AML-193 (cell line): ENCODE measurements at places on chromosomes 5 and 9.

DNA sequence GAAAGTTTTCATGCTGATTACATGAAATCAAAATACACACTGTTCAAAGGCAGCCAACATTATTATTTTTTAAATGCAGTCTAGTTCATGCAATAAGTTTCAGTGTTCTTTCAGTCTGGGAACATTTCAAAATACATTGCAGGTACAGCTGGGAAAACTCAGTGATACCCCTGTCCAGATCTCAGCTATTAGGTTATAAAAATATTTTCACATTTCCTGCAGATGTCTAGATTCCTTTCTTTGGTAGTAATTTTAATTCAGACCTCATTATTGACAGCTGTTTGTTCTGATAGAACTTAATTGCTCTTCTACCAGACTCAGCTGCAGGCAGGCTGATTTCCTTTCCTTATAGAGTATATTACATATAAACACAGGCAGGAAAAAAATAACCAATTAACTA lies 556.8 kb upstream of the DMAC1 start:
- DNase-seq = no peak

DNA sequence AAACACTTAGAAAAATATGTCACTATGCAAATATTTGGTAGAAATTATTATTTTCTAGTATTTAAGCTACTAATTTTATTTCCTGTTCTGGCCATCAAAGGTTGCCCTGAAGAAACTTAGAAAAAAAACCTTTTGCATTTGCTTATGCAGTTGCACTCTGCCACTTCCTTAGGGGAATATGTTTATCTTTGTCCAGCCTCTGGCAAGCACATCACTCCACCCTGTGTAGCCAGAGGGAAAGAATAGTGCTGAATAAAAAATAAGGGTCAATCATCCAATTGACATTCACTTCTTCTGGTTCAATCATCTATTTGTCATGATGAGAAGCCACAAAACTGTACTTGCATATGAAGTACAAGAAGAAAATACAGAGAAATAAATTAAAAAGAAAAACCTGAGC lies 72.8 kb downstream of the CETN3 start:
- DNase-seq = no peak

DNA sequence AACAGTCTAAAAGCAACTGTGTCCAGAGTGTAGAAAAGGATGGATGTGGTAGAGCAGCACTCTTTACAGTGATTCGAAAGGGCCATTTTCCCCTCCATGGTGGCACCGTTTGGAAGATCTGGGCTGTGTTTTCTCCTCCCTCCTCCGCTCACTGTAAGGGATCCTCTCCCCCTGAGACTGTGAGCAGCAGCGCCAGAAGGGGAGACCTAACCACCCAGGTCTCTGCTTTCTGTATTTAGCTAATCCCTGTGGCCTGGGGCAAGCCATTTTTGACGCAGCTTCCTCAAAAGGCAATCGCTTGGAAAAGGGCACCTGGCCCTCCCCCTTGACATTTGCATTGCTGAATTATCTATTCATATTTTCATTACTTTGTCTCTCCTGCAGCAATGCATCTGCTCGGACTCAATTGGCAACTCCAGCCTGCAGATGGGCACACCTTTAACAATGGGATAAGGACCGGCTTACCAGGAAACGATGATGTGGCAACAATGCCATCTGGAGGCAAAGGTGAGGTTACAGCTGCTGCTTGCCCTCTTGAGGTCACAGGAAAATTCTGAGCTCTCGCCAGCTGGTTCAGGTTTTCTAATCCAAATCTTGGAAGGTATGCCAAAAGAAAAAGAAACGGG lies 244.3 kb upstream of the WWC1 start:
- DNase-seq = peak; percentile 3

DNA sequence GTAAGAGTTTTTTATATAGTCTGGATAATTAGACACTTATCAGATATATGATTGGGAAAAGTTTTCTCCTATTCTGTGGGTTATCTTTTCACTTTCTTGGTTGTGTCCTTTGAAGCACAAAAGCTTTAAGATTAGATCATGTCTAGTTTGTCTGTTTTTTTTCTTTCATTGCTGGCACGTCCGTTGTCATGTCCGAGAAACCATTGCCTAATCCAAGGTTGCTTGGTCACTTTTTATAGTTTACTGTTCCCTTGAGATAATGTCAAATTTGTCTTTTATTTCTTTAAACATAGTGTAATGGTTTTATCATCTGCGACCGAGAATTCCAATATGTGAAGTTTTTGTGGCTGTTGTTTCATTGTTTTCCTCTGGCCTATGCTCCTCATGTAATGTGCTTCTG lies 28.8 kb downstream of the GARNL3 start:
- no peak for DNase-seq

DNA sequence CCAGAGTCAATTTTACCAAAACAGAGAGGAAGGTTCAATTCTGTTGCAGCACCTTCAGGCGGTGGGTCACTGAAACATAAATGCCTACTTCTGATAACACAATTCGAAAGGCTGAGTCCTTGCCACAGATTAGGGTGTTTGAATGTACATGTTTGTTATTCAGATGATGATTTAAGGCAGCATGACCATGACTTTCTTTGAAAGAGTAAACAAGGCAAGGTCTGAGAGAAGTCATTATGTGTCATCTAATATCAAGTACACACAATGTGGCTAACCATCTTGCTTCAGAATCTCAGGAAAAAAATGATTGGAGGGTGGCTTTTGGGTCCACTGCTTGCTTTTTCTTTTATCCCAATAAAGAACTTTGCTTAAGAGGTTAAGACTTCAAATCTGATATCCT lies 457.5 kb downstream of the TAF11L14 start:
- DNase-seq = no peak

DNA sequence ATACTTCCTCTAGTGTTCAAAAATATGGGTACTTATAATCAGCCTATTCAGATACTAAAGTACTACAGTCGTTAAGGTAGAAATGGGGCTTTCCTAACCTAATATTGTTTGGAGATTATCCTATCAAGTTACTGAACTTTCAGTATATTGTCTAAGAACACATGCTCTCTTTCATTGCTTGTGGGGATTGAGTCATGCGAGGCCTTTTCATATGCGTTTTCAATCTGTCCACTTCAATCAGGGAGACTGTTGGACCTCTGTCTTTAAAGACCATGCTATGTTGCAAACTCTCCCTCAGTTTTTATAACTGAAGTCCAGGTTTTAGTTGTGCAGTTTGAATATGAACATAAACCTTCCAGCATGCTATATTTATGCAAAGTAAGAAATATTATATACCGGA lies 15.0 kb downstream of the PRR16 start:
- DNase-seq = no peak

DNA sequence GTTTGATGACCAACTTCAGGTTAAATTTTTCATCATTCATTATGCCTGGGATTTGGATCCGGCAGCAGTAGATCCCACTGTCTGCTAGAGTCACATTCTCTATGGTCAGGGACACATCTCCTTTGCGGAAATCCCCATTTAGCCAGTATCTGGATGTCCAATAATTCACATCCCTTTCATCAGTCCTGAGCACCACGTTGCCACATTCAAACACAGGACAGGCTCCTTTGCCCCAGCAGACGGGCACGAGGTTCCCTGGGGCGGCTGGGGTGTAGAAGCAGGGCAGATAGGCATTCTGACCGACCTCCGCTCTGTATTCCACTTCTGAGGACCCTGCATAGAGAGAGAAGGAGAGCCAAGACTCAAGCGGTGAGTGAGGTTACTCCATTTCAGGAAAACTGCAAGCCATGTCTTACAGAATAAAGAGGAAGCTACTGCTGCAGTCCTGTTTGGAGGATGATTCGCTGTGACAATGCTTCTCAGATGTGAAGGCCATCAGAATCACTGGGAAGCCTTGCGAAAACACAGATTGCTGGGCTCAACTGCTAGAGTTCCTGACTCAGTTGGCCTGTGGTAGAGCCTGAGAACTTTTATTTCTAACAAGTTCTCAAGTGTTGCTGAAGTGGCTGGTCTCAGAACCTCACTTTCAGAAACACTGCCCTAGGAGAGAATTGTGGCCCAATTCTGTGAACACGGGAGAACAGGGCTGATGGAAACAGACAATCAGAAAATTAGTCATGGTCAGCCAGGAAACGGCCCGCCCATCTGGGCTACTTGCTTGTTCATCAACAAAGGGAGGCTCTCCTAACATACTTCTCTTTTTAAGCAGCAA lies 2.0 kb downstream of the HAVCR2 start:
- DNase-seq = peak; percentile 58

- DNase-seq = no peak
Measured at GRCh38 chr9:94082553-94082952, 1.7 kb upstream of the PTPDC1 start.

- no peak for DNase-seq
Measured at GRCh38 chr5:83102364-83102980, 25.1 kb downstream of the XRCC4 start.
